ENCODE measurements at places on chromosomes 7 and 10. TPM values are rescaled to one million over a fixed set of nuclear protein-coding genes. Genes with fewer than 3 reads are reported as not detected.
A peak's percentile ranks its signal among the peaks of the same experiment; 100 is the strongest.

GRCh38 chr7:2943851-2944601 lies 99.6 kb downstream of the CARD11 start:
- H3K4me1 ChIP-seq = no peaks in the 10 kb centered on the region
- no peaks in the 10 kb centered on the region for H3K36me3 ChIP-seq
- no peak overlapping the region for H3K4me3 ChIP-seq
- H3K27me3 ChIP-seq = no peaks in the 10 kb centered on the region
- no peak overlapping the region for H3K27ac ChIP-seq

- no peaks in the 10 kb centered on the region for H3K4me1 ChIP-seq
- DNase-seq = no peak
- H3K4me3 ChIP-seq = no peak overlapping the region
- H3K27ac ChIP-seq = no peak overlapping the region
- no peaks in the 10 kb centered on the region for H3K27me3 ChIP-seq
Measured at GRCh38 chr10:61673360-61673759, 10.6 kb downstream of the CABCOCO1 start.

- no peak for DNase-seq
- no peak overlapping the region for H3K4me3 ChIP-seq
- no peaks in the 10 kb centered on the region for H3K27me3 ChIP-seq
Measured at GRCh38 chr10:127293640-127294039, 97.2 kb upstream of the INSYN2A start.

The PILRA gene
- total RNA-seq = not detected

The MAGI2 gene
- total RNA-seq = 27.2 TPM

The SYT15B gene
- total RNA-seq = 0.56 TPM

- no peak for DNase-seq
- H3K27me3 ChIP-seq = peaks cover 4% of the 10 kb centered on the region
- no peaks in the 10 kb centered on the region for H3K36me3 ChIP-seq
- no peaks in the 10 kb centered on the region for H3K4me1 ChIP-seq
Measured at GRCh38 chr10:75492173-75492925, 60.9 kb downstream of the LRMDA start.

GRCh38 chr7:41028580-41028979 lies 674.3 kb downstream of the INHBA start:
- no peaks in the 10 kb centered on the region for H3K27me3 ChIP-seq
- H3K4me3 ChIP-seq = no peak overlapping the region
- DNase-seq = no peak
- H3K4me1 ChIP-seq = peaks cover 13% of the 10 kb centered on the region

The OR2A7 gene
- total RNA-seq = not detected

DNA sequence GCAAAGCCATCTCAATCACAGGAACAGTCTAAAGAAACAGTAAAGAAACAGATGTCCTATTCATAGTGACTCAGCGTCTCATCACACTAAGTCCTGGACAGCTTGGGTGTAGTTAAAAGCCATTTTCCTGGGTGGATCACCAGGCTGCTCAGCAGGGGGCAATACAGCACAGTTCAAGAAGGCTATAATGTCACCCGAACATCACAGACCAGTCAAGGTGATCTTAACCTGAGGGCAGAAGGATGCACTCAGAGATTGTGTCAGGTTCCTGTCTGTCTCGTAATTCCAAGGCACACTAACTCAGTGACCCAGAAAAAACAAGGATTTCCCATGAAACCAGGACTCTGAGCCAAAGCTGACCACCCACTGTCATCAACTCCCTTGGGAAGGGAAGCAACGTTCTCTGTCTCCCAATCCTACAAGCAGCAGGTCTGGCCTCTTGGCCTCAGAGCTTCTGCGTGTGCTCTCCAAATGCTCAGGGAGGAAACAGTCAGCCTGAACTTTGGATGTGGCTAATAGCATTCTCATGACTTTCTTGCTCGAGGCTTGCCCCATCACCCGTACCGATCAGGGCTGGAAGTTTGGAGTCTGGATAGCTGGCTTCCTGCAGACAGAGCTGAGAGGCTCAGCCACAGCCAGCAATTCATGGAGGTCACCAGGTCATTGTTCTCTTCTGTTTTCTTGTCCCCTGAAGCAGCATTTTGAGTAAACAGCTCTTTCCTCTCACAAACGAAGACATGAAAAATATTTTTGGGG lies 90.4 kb upstream of the FAM171A1 start:
- DNase-seq = peak; percentile 27
- H3K27me3 ChIP-seq = peaks cover 4% of the 10 kb centered on the region

- H3K27ac ChIP-seq = no peak overlapping the region
- H3K4me1 ChIP-seq = no peaks in the 10 kb centered on the region
- no peaks in the 10 kb centered on the region for H3K36me3 ChIP-seq
- no peak overlapping the region for H3K4me3 ChIP-seq
Measured at GRCh38 chr10:126586128-126586527, 84.4 kb downstream of the C10orf90 start.

GRCh38 chr10:84944187-84944586 lies 615.8 kb downstream of the CCSER2 start:
- no peaks in the 10 kb centered on the region for H3K36me3 ChIP-seq
- no peak overlapping the region for H3K27ac ChIP-seq
- no peak overlapping the region for H3K4me3 ChIP-seq

DNA sequence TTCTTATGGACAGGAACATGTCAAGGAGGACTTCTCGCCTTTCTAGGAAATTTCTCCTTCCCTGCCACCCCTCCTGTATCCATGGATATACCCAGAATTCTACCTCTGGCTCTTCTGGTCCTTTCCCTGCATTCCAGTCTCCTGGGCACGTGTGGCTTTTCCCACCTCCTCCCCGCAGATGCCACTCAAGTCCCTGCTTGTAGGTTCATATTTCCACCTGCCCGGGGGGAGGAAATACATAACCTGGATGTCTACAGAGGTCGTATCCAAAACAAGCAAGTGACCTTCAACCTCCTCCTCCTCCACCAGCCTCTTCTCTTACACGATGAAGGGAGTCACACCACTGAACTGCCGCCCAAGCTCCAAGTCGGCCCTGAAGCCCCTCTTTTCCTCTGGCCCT lies 20.7 kb downstream of the FGFR2 start:
- no peaks in the 10 kb centered on the region for H3K4me1 ChIP-seq
- H3K27ac ChIP-seq = no peak overlapping the region
- H3K27me3 ChIP-seq = no peaks in the 10 kb centered on the region
- H3K36me3 ChIP-seq = no peaks in the 10 kb centered on the region
- no peak overlapping the region for H3K4me3 ChIP-seq

DNA sequence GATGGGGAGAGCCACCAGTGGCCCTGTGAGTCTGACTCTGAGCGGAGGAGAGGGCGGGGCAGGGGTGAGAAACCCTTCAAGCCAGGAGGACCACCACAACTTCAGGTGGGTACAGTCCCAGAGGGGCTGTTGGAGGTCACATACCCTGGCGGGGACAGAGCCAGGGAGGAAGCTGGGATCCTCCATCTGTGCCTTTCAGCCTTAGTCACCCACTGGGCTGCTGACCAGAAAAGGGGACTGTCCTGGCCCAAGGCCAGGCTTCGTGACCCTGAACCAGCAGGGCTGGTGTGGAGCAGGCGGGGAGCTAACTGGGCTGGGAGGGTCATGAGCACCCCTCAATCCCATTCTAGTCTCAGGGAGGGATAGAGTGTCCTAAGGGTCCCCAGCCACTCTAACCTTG lies 1.5 kb upstream of the CALHM3 start:
- H3K27ac ChIP-seq = no peak overlapping the region
- H3K36me3 ChIP-seq = no peaks in the 10 kb centered on the region
- DNase-seq = peak; percentile 40
- no peak overlapping the region for H3K4me3 ChIP-seq
- H3K4me1 ChIP-seq = no peaks in the 10 kb centered on the region

DNA sequence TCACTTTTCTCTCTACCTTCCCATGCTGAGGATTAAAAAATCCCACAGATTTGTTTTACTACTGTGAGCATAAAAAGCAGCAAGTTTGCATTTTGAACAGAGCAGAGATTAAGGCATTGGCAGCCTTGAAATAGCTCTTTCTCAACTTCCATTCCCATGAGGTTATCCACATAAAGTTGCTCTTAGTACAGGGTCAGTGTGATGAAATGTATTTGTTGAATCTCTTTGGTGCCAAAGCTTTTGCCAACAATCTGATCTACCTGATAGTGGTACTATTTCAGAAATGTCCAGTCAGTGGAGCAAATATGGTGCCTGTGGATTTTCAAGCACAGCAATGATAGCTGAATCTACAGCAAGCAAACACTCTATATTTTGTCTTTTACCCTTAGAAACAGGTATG lies 254.8 kb downstream of the INHBA start:
- peaks cover 3% of the 10 kb centered on the region for H3K4me1 ChIP-seq
- no peak overlapping the region for H3K4me3 ChIP-seq
- H3K27me3 ChIP-seq = no peaks in the 10 kb centered on the region
- no peak overlapping the region for H3K27ac ChIP-seq

The NFE2L3 gene
- 37.8 TPM for total RNA-seq

The MRC1 gene
- not detected for total RNA-seq

DNA sequence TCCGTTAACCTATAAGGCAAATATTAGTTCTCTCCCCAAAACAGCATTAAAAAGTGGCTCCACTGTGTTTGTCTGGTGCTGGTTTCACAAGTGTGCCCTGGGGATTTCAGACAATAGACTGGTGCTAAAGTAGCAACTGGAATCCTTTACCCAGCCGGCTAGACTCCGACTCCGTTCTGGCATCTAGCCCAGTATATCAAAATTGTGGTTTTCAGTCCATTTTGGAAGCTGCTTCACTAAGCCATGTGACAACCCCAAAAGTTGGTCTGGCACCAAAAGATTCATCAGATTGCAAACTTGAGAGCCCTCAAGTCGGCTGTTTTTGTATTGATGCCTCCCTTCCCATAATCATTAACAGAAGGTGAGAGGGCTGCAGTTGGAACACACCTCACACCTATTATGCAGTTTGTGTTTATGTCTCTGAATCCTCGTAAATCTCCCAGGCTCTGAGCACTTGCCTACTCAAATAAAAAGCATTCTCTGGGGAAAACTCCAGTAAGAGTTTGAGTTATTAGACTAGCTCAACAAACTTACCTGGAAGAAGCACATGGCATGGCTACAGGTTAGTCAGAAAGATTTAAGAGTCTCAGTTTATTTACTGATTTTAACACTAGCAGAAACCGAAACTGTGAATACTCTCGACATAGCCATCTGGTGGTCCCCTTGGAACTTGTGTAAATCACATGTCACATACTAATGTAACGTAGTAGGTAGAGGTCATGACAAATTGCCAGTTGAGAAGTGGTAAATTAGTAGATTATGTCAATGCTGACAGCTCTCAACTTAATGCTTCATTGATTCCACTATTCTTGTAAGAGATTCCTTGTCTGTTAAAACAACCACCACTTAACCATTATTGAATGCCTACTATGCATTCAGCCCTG lies 14.8 kb upstream of the WNT16 start:
- DNase-seq = no peak
- no peak overlapping the region for H3K4me3 ChIP-seq
- H3K27me3 ChIP-seq = no peaks in the 10 kb centered on the region
- no peak overlapping the region for H3K27ac ChIP-seq
- no peaks in the 10 kb centered on the region for H3K36me3 ChIP-seq
- H3K4me1 ChIP-seq = peaks cover 2% of the 10 kb centered on the region

The CUBN gene
- 0.83 TPM for total RNA-seq

DNA sequence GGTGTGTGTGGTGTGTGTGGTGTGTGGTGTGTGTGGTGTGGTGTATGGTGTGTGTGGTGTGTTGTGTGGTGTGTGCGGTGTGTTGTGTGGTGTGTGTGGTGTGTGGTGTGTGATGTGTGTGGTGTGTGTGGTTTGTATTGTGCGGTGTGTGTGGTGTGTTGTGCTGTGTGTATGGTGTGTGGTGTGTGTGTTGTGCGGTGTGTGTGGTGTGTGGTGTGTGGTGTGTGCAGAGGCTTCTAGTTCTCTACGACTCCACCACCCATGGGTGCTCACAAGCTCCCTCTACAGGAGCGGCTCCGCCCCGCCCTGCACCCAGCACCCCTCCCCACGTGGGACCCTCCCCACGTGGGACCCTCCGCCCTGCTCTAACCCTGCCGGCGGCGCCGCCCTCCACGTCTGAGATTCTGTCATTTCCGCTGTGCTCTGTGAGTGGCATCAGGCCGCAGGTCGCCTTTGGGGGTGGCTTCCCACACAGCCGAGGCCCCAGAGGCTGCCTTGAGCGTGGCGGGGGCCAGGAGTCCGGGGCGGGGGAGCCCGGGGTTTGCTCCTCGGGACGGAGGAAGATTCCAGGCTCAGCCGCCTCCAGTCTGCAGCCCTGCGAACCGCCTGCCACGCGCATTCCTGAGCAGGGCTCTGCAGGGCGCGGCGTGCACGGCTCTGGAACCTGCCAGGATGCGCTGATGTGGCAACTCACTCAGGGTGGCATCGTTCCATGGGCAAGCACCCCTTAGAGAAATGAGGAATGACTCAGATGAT lies 37.0 kb upstream of the DNAJB6 start:
- no peak overlapping the region for H3K4me3 ChIP-seq
- H3K27ac ChIP-seq = no peak overlapping the region
- peaks cover 2% of the 10 kb centered on the region for H3K4me1 ChIP-seq
- no peaks in the 10 kb centered on the region for H3K36me3 ChIP-seq
- H3K27me3 ChIP-seq = no peaks in the 10 kb centered on the region

DNA sequence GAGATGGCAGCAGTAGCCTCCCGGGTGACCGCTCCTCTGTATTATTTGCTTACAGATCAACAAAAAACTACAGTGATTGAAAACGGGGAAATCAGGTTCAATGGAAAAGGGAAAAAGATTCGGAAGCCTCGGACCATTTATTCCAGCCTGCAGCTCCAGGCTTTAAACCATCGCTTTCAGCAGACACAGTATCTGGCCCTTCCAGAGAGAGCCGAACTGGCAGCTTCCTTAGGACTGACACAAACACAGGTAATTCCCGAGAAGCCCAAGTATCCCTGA lies 2.2 kb downstream of the DLX6 start:
- H3K36me3 ChIP-seq = no peaks in the 10 kb centered on the region
- H3K4me3 ChIP-seq = no peak overlapping the region
- DNase-seq = no peak
- no peaks in the 10 kb centered on the region for H3K4me1 ChIP-seq
- no peak overlapping the region for H3K27ac ChIP-seq

DNA sequence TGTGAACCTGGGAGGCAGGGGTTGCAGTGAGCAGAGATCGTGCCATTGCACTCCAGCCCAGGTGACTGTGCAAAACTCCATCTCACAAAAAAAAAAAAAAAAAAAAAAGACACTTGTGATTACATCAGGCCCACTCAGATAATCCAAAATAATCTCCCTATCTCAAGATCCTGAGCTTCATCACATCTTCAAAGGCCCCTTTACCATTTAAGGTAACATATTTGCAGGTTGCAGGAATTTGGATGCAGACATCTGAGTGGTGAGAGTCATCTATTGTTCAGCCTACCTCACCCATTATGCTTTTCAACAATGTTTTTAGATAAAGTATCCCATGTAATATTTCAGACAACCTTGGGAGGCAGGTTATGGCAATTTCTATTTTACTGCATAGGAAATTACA lies 51.4 kb upstream of the EXOC4 start:
- no peak overlapping the region for H3K4me3 ChIP-seq
- H3K27ac ChIP-seq = no peak overlapping the region

All from IMR-90 (cell line).